ENCODE measurements at places on chromosomes 3 and 15. TPM values are rescaled to one million over a fixed set of nuclear protein-coding genes. Genes with fewer than 3 reads are reported as not detected.

GRCh38 chr3:55074796-55075195 lies 146.9 kb upstream of the LRTM1 start:
- H3K4me1 ChIP-seq: no peaks in the 10 kb centered on the region
- no peak overlapping the region for H3K4me3 ChIP-seq
- H3K27me3 ChIP-seq: no peaks in the 10 kb centered on the region
- no peaks in the 10 kb centered on the region for H3K36me3 ChIP-seq

DNA sequence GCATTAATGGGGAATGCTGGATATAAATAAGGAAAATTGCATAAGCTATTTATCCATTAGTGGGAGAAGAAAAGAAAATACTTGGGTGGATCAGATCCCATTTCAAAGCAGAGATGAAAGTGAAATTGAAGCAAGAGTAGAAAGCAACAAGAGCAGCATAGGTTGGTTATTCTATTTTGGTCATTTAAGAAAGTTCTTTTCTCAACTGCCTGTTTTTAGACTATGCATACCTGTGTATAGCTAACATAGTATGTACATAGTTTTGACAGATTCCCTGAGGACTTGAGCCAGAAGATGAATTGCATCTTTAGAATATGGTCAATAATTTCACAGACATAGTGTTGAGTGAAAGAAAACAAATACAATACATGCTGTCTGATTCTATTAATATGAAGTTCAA lies 29.0 kb upstream of the DENND4A start:
- H3K4me1 ChIP-seq: no peaks in the 10 kb centered on the region
- no peak overlapping the region for H3K4me3 ChIP-seq
- H3K27ac ChIP-seq: no peak overlapping the region
- no peak for DNase-seq
- no peaks in the 10 kb centered on the region for H3K27me3 ChIP-seq
- no peaks in the 10 kb centered on the region for H3K36me3 ChIP-seq

The OXTR gene
- 1.2 TPM for total RNA-seq

DNA sequence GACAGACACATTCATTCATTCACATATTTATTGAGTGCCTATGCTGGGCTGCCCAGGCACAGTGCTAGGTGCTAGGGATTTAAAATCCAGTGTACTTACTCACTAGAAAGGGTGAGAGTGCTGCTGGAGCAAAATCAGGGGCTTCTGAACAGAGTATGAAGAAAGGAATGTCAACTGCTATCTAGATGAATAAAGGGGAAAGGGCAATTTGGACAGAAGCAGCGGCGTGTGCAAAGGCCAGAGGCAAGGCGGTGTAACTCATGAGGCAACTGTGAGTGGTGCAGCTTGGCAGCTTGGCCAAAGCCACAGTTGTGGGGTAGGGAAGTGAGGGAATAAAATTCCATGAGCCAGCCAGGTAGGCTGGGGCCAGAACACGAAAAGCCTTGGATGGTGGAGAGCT lies 76.7 kb downstream of the RAD18 start:
- H3K4me3 ChIP-seq: no peak overlapping the region
- DNase-seq: no peak
- H3K36me3 ChIP-seq: no peaks in the 10 kb centered on the region
- H3K27me3 ChIP-seq: no peaks in the 10 kb centered on the region
- H3K27ac ChIP-seq: no peak overlapping the region

GRCh38 chr3:195698647-195699387 lies 22.0 kb upstream of the MUC20 start:
- DNase-seq: no peak
- no peaks in the 10 kb centered on the region for H3K27me3 ChIP-seq
- H3K4me1 ChIP-seq: no peaks in the 10 kb centered on the region
- H3K4me3 ChIP-seq: no peak overlapping the region
- H3K27ac ChIP-seq: no peak overlapping the region
- H3K36me3 ChIP-seq: peaks cover 7% of the 10 kb centered on the region

- no peak overlapping the region for H3K27ac ChIP-seq
- H3K4me1 ChIP-seq: peaks cover 4% of the 10 kb centered on the region
- no peaks in the 10 kb centered on the region for H3K27me3 ChIP-seq
- H3K36me3 ChIP-seq: no peaks in the 10 kb centered on the region
Measured at GRCh38 chr3:134460965-134461364, 24.8 kb downstream of the ANAPC13 start.

GRCh38 chr15:78156653-78157052 lies 7.5 kb downstream of the IDH3A start:
- no peak overlapping the region for H3K27ac ChIP-seq
- no peaks in the 10 kb centered on the region for H3K36me3 ChIP-seq
- H3K4me3 ChIP-seq: no peak overlapping the region
- H3K4me1 ChIP-seq: no peaks in the 10 kb centered on the region
